Glomerular endothelial cell (primary cell): ENCODE measurements at places on chromosomes 3 and 15. TPM values are rescaled to one million over a fixed set of nuclear protein-coding genes. Genes with fewer than 3 reads are reported as not detected.

Gene TMEM108
- 0.34 and 0.53 TPM in 2 replicates for total RNA-seq

Gene RPL32
- total RNA-seq, result 1,083 and 1,357 TPM in 2 replicates

Gene C3orf22
- not detected in 2 replicates for total RNA-seq

Gene CKMT1A
- total RNA-seq, result not detected in 2 replicates

Gene A4GNT
- not detected in 2 replicates for total RNA-seq

Gene GOLGA8J
- total RNA-seq, result not detected in 2 replicates

Gene SLC35G2
- total RNA-seq, result 9.5 and 15.6 TPM in 2 replicates

Gene B3GNT5
- total RNA-seq, result 50.9 and 51.6 TPM in 2 replicates

Gene FBXW12
- total RNA-seq, result not detected in 2 replicates

Gene RHOV
- 0.10 and 0.23 TPM in 2 replicates for total RNA-seq

Gene TMEM42
- 14.5 and 17.1 TPM in 2 replicates for total RNA-seq

Gene IL16
- 1.4 and 3.3 TPM in 2 replicates for total RNA-seq

Gene BFSP2
- total RNA-seq, result not detected in 2 replicates

Gene ZIC4
- total RNA-seq, result not detected in 2 replicates

Gene RASSF1
- total RNA-seq, result 23.8 and 40.5 TPM in 2 replicates

Gene TOMM70
- 26.2 and 33.3 TPM in 2 replicates for total RNA-seq

Gene WDR93
- not detected in 2 replicates for total RNA-seq

Gene HDC
- not detected in 2 replicates for total RNA-seq

Gene ZNF662
- total RNA-seq, result 0.63 and 1.5 TPM in 2 replicates

Gene CHAC1
- 10.3 and 12.7 TPM in 2 replicates for total RNA-seq

Gene PLA2G4E
- total RNA-seq, result not detected in 2 replicates

Gene FAM98B
- 8.2 and 9.0 TPM in 2 replicates for total RNA-seq

Gene FAM174B
- 17.7 and 51.1 TPM in 2 replicates for total RNA-seq

Gene ATP13A4
- total RNA-seq, result 0.34 TPM in 1 of 2 replicates, not detected in the other

Gene MKRN3
- 0.41 and 0.58 TPM in 2 replicates for total RNA-seq

Gene CSPG4
- total RNA-seq, result 3.0 and 15.6 TPM in 2 replicates

Gene GOLGA8G
- not detected in 2 replicates for total RNA-seq

Gene AGBL1
- not detected in 2 replicates for total RNA-seq

Gene TGM5
- total RNA-seq, result not detected in 2 replicates

Gene ADAMTS7
- 83.0 and 105 TPM in 2 replicates for total RNA-seq

Gene PLSCR2
- total RNA-seq, result not detected in 2 replicates

Gene GDPGP1
- 12.4 and 16.4 TPM in 2 replicates for total RNA-seq

Gene OR4F6
- total RNA-seq, result not detected in 2 replicates

Gene SPCS1
- total RNA-seq, result 156 and 169 TPM in 2 replicates

Gene SV2B
- 9.9 and 28.6 TPM in 2 replicates for total RNA-seq

Gene IQCH
- total RNA-seq, result 1.1 and 1.5 TPM in 2 replicates

Gene GABRB3
- 0.05 TPM in 1 of 2 replicates, not detected in the other for total RNA-seq

Gene NEK11
- 2.3 and 6.7 TPM in 2 replicates for total RNA-seq

Gene THRB
- total RNA-seq, result 0.06 and 1.6 TPM in 2 replicates

Gene GOLGA6C
- total RNA-seq, result not detected in 2 replicates

Gene KCNMB3
- 0.53 and 2.1 TPM in 2 replicates for total RNA-seq

Gene ZNF620
- 2.7 and 4.0 TPM in 2 replicates for total RNA-seq

Gene PROS1
- 25.4 and 26.1 TPM in 2 replicates for total RNA-seq

Gene CCDC9B
- total RNA-seq, result 11.8 and 20.0 TPM in 2 replicates

Gene SLC28A2
- total RNA-seq, result not detected in 2 replicates

Gene TUSC7
- total RNA-seq, result not detected in 2 replicates

Gene SUCNR1
- 0.10 and 0.23 TPM in 2 replicates for total RNA-seq

Gene SLC24A5
- total RNA-seq, result not detected in 2 replicates

Gene IGDCC3
- 0.41 TPM in 1 of 2 replicates, not detected in the other for total RNA-seq

Gene FAM131A
- total RNA-seq, result 30.9 and 36.8 TPM in 2 replicates

Gene LMOD3
- total RNA-seq, result not detected in 2 replicates
